ENCODE measurements at places on chromosomes 6 and 20. TPM values are rescaled to one million over a fixed set of nuclear protein-coding genes. Genes with fewer than 3 reads are reported as not detected.
A peak's percentile ranks its signal among the peaks of the same experiment; 100 is the strongest.

GLP1R gene
- 0.72 TPM for total RNA-seq

DNA sequence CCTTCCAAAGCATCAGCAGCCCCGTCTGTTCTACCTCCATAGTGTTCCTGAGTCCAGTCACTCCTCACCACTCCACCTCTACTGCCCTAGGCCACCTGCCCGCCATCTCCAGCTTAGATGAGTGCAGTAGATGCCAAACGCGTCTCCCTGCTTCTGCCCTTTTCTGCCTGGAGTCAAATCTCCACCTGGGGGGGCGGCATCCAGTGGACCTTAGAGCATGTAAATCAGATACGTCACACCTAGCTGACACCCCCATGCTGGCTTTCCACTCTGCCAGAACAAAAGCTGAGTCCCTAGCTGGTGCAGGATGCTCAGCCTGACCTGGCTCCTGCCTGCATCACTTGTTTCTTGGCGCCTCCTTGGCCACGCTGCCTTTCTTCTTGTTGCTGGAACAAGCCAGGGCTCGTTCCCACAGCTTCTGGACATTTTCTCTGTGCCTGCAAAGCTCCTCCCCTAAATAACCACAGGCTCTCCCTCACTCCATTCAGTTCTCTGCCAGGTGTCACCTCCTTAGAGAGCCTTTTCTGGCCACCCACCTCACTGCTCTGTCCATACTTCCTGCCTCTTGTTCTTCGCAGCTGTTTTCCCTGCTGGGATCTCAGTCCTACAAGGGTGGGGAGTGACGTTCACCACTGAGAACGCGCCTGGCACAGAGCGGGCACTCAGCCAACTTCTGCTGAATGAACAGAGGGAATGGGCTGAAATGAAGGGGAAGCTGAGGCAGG is 5.8 kb downstream of the DDR1 start:
- DNase-seq, result peak; percentile 54

- DNase-seq, result no peak
Observed at GRCh38 chr6:105193647-105194046, 13.8 kb upstream of the POPDC3 start.

ADTRP gene
- not detected for total RNA-seq

- DNase-seq, result no peak
Observed at GRCh38 chr6:2030682-2031244, 214.6 kb downstream of the GMDS start.

DNA sequence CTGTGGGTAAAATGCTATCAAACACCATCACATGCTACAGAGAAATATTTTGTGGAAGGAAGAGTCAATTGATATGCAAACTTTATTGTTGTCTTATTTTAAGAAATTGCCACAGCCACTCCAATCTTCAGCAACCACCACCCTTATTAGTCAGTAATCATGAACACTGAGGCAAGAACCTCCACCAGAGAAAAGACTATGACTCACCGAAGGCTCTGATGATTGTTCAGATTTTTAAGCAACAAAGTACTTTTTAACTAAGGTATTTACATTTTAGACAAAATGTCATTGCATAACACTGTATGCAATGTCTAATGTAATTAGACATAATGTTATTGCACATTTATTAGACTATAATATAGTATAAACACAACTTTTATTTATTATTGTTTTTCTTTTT is 26.2 kb upstream of the MMP24 start:
- no peak for DNase-seq

ENPP4 gene
- 44.0 TPM for total RNA-seq

DNA sequence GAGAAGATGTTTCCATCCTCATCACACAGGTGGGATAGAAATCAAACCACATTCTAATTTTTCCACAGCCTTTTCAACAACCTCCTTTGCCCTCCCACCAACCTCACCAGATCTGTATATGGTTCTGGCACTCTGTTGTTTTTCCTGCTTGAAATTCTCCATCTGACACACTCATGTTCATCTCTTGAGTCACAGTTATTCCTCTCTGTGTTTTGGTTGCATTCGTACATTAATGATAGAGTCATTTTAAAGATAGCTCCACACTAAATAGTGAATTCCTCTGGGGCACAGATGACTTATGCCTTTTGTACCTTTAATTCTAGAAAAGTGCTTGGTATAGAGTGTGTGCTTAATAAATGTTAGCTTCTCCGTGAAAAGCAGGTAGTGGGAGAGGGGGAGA is 1.4 kb upstream of the GCLC start:
- DNase-seq, result no peak

GRCh38 chr6:76004202-76004601 is 68.3 kb downstream of the IMPG1 start:
- no peak for DNase-seq

LBP gene
- total RNA-seq, result not detected

DNA sequence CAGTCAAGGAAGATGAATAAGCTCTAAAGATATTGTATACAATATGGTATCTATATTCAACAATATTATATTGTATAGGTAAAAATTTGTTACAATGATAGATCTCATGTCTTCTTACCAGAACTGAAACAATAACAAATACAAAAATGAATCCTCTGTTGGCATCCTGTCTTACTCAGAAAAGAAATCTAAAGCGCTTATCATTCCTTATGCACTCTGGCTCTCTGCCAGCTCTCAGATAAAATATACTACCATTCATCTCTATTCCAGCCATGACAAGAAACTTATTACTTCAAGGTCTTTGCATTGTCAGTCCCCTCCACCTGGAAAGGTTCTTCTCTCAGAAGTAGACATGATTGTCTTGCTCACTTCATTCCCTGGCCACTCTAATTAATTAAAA is 138.6 kb downstream of the THEMIS start:
- no peak for DNase-seq
